ENCODE measurements at places on chromosomes 13 and 19. TPM values are rescaled to one million over a fixed set of nuclear protein-coding genes. Genes with fewer than 3 reads are reported as not detected.

DNA sequence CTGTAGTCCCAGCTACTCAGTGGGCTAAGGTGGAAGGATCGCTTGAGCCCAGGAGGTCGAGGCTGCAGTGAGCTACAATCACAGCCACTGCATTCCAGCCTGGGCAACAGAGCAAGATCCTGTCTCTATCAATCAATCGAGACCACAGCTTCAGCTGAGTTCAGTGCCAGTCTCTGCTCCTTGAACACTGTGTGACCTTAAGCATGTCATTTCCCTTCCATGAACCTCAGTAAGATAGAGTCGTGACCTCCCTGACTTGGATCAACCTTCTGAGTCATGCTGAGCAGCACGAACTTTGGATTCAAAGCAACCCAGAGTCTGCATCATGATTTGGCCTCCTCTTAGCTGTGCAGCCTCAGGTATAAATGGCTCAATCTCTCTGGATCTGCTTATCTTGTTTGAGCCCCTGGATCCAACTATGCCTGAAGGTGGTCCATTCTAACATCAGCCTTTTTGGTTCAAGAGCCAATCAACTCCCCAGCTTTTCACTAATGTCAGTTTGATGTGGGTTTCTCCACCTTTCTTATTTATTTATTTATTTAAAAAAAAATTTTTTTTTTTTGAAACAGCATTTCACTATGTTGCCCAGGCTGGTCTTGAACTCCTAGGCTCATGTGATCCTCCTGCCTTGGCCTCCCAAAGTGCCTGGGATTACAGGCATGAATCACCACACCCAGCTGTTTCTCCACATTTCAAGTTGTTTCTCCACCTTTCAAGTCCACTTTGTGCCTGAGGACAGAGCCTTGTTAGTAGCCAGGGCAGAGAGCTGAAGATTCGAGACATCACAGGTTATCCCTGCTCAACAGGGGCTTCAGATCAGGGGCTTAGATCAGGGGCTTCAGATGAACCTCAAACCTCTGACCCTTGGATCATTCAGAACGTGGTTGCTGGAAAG is 26.4 kb downstream of the PTPRS start:
- DNase-seq = no peak

- peak; percentile 16 for DNase-seq
Observed at GRCh38 chr13:23743278-23744076, 145.7 kb downstream of the MIPEP start.

- no peak for DNase-seq
Observed at GRCh38 chr19:30882411-30883005, 466.7 kb downstream of the TSHZ3 start.

GRCh38 chr13:94352057-94352456 is 127.4 kb downstream of the DCT start:
- no peak for DNase-seq

DNA sequence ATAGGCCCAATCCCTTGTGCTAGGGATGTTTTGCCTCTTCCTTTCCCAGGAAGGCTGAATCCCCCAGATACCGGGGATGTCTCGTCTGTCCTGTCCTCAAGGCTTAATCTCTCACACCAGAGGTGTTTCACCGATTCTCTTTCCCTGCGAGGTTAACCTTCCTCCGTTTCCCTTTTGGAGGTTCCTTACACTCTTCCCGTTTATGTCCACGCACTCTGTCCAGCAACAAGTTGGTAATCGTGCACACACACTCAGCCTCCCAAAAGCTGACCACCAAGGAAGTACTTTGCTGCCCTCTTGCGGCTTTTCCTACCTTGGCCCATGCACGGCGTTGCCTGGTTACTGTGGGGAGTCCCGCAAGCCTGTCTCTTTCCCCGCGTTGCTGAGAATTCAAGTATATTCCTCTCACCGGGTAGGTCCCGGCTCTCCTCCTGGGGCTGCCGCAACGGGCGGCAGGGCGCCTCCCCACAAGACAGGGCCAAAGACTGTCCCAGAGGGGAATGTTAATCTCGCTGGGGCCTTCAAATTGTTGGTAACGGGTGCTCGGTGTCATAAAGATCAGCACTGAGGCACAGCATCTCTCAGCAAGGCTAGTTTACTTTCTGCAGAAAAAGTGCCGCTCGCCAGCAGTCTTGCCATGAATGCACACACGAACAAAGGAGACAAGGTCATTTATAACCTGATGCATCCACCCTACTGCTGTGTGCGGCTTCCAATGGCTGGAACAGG is 36.7 kb upstream of the CD177 start:
- DNase-seq = no peak

DNA sequence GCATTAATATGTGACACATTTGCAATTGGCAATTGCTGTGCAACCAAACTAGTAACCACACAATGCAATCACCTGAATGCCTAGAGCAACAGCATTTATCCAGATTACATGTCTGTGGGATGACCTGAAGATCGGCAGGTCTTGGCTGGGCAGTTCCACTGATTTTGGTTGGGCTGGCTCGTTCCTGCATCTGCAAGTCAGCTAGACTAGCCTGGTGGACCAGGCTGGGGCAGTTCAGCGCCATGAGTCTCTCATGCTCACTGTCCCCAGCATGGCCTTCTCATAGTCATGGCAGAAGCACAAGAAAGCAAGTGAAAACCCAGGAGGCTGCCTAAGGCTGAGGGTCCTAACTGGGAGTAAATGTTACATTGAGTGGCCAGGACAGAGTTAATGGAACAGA is 229.1 kb upstream of the TSHZ3 start:
- DNase-seq = no peak

DNA sequence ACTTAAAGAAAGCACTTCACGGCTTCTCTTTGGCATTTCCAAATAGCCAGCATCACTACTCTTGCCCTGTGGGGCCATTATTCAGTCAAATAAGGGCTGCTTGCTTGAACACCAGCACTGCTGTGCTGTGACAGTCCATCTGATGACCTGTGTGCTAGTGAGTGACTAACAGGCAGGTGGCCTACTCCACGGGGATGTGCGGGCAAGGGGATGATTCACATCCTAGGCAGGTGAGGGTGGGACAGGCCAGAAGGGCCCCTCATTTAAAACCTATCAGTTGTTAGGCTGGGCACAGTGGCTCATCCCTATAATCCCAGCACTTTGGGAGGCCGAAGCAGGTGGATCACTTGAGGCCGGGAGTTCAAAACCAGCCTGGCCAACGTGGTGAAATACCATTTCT is 8.2 kb downstream of the CCNE1 start:
- no peak for DNase-seq

DNA sequence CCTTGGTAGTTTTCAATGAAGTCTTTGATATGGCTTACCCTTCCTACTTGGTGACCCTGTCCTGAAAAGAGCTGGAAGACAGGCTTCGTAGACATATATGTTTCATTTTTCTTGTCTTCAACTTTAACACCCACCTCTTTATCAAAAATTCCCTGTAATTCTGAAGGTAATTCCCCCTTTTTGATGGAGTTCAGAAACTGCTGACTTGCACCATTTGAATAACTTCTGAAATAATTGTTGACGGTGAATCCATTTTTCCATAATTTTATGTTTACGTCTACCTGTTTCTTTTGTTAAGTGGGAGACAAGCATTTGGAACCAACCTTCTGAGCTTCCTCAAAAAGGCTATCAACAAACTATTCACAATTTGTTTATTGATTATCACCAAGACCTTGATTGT is 14.6 kb upstream of the ZNF177 start:
- DNase-seq = no peak

DNA sequence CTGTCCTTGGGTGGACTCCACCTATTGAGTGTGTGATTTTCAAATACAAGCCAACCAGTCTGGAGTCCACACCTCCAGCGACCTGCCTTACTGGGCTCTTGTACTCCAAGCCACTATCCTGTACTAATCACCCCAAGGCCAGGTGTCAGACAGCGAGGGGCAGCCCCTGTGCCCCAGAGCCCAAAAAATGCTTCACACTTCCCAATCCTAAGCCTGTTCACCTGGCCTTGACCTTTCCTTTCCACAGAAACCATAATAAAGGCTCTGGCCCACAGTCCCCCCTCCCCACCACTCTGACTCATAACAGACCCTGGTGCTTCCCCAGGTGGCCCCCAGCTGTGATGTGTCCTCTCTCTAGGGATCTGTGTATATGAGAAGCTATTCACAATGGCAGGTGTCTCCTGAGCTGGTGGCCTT is 3.9 kb downstream of the CD209 start:
- no peak for DNase-seq

DNA sequence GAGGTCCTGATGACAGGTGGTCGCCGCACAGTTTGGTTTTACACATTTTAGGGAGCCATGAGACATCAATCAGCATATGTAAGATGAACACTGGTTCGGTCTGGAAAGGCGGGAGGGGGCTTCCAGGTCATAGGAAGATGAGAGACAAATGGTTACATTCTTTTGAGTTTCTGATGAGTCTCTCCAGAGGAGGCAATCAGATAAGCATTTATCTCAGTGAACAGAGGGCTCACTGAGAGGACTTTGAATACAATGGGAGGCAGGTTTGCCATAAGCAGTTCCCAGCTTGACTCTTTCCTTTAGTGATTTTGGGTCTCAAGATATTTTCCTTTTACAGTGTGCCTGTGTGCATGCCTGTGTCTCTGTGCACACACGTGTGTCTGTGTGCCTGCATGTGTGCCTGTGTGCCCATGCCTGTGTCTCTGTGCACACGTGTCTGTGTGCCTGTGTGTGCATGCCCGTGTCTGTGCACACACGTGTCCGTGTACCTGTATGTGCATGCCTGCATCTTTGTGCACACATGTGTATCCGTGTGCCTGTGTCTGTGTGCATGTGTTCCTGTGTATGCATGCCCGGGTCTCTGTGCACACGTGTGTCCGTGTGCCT is 35.5 kb upstream of the TMEM255B start:
- DNase-seq = no peak

DNA sequence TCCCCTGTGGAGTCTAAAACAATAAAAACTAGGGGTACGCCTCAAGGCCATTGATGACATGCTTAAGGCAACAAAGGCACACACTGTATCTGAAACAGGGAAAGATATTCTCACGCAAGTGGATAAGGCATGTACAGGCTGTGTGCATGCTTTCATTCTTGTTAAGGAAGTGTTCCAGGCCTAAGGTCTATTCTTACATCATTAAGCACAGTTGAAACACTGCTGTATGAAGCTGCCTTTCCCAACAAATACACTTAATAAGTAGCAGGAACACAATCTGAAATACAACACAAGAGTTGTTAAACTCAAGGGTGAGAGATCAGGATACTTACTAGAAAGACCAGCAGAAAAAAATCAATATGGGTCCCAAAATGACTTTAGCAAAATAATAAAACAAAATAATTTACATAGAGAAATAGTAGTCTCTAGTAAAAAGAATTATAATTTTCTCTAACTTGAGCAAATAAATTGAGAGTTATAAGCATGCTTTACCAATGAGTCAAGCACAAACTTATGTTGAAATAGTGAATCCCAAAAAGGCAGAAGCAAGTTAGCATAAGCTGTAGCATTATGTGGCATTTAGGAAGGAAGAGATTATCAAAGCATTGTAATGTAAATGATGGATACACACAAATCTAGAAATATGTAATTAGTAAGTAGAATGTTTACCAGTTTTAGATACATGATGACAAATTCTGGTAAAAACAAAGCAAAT is 796.9 kb downstream of the SLITRK1 start:
- no peak for DNase-seq

Gene LGI4
- polyA plus RNA-seq = 10.7 TPM

Gene ZNF134
- polyA plus RNA-seq = 13.6 TPM

Gene CD22
- 1.3 TPM for polyA plus RNA-seq

Gene MEF2B
- 0.94 TPM for polyA plus RNA-seq

Gene CEBPA
- polyA plus RNA-seq = 3.9 TPM

Gene GRIN3B
- polyA plus RNA-seq = 0.13 TPM

Gene SRRM5
- 0.29 TPM for polyA plus RNA-seq

Gene NKPD1
- 0.21 TPM for polyA plus RNA-seq

Gene TMC4
- polyA plus RNA-seq = 2.9 TPM

Data from muscle of back (tissue), 13 donors.